Stimulated activated CD4-positive, alpha-beta T cell treated with anti-CD3 and anti-CD28 coated beads, Interleukin-12 subunit alpha, Interleukin-12 subunit beta, amount 100 ng/mL, for 4 hours (primary cell): ENCODE measurements at places on chromosomes 7 and 10.

DNA sequence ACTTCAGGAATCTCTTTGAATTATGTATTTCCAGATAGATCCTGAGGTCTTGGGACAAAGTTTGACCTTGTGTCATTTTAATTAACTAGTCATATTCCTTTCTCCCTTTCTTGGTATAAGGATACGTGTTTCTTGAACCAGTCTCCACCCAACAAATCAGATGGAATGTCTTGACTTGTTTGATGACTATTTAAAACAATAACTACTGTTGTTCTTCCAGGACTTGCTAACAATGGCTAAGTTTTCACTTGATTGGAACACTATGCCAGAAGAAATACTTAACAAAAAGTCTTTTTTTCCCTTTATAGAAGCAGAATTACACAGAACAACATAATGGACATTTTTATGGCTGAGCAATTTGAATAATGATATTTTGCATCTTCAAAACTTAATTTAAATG lies 43.0 kb upstream of the WIPF3 start:
- no peak for DNase-seq

- DNase-seq = no peak
Measured at GRCh38 chr10:119335671-119336353, 128.4 kb downstream of the GRK5 start.

DNA sequence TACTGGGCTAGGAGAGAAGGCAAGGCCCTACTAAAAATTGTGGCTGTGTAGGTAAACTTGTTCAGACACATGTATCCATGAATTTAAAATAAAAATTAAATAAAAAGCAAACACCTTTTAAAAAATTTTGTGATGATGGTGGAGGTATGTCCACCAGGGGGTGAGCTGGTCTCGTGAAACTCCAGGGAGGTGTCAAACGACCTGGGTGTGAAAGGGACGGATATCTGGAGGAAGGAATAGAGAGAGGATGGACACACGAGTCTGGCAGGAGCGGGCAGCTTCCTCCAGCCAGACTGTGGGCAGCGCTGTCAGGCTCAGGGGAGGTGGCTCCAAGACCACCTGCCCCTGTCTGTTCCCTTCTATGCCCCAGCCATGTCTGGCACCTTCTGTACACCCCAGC lies 34.8 kb upstream of the DMBT1 start:
- no peak for DNase-seq

GRCh38 chr7:94418851-94419250 lies 24.2 kb downstream of the COL1A2 start:
- no peak for DNase-seq

- DNase-seq = no peak
Measured at GRCh38 chr7:106392590-106392989, 107.8 kb upstream of the NAMPT start.

DNA sequence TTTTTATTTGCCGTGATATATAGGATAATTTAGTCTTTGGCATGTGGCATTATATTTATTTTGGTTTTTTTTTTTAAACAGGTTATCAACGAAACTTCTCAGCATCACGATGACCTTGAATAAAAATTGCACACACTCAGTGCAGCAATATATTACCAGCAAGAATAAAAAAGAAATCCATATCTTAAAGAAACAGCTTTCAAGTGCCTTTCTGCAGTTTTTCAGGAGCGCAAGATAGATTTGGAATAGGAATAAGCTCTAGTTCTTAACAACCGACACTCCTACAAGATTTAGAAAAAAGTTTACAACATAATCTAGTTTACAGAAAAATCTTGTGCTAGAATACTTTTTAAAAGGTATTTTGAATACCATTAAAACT lies 9.1 kb downstream of the VIM start:
- DNase-seq = no peak

DNA sequence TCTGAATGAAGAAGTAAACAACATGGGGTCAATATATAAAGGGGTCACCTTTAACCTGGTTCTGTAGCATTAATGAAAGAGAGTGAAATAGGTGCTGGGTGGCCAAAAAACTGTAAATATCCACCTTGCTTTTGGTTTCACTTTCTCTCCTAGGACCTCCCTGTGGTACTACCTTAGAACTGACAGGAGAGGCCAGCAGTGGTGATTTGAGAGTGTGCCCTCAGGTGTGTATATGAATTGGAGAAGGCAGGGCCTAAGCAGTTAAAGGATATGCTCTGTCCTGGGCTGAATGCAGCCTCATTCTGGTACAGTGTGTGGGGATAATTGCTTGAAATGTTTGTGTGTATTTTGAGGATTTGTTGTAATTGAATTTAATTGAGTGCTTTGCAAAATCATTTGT lies 62.0 kb downstream of the BBS9 start:
- DNase-seq = no peak

DNA sequence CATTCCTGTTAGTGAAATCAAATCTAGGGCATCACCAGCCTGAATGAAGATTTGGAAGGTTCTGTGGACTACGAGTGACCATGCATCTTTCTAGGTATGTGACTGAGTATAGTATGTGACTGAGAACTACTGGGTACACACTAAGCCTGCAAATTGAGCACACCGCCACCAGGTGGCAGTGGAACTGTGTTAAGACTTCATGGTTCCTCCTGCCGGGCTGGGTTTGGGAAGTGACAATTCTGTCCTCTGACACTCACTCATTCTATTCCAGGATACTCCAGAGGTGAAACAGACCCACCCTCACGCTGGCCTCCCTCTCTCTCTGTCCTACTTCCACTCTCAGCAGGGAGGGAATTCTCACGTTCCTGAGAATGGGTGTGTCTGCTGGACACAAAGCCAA lies 84.0 kb upstream of the TMEM248 start:
- peak; percentile 25 for DNase-seq

GRCh38 chr10:97714401-97715258 lies 1.1 kb downstream of the MARVELD1 start:
- DNase-seq = no peak

- no peak for DNase-seq
Measured at GRCh38 chr7:29285444-29285793, 90.8 kb downstream of the CHN2 start.

DNA sequence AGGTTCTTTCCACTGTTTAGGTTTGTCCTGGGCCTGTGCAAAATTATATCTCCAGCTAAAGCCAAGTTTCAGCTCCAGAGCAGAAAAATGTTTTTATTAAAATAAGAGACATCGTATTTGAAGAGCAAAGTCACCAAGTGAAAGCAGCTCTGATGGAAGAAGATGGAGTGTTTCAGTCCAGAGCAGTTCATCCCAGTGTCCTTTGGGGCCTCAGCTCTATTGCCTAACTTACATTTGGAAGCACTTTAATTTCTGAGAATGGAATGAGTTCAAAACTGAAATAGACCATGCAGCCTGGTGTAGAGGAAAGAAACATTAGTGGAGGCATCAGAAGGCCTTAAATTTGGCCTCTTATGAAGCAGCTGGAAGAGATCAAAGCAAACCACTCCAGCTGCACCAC lies 545.2 kb downstream of the SORCS1 start:
- no peak for DNase-seq

GRCh38 chr10:10092581-10092980 lies 925.1 kb upstream of the CELF2 start:
- DNase-seq = no peak

DNA sequence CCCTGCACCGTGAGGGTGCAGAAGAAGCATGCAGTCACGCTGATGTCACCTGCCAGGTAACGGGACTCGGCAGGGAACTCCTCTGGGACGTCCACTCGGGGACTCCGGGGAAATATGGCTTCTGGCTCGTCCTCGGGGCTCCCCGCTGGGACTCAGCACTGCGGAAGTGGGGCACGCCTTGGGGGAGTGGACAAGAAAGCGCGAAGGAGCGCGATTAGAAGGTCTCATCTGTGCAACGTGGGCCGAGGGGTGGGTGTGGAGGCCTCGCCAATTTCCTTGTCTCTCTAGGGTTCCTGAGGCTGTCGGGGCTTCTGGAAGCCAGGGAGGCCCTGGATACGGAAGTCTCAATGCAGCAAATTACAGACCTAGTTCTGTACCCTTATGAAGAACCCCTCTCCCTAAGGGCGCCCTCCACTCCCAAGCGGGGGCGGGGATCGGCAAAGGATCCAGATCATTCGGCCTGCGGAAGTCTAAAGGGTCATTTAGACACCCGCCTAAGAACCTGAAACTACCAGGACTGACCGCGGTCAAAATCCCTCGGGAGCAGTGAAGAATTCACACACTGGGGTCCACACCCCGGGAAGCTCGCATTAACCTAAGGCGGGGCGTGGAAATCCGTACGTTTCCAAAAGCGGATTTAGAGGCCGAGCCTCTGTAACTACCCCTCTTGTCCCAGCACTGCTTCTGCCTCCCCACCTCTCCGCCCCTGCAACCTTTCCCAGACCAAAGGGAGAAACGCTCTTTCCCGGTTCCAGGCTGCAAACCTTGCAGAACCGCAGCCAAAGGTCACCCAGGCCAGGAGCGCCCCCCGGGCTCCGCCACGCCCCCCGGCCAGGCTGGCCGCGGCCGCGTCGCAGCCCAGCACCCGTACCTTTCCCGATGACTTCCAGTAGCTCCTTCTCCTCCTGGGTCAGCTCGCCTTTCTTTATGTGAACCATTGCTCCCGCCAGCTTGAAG lies 640 bp downstream of the ANKMY2 start:
- DNase-seq = peak; percentile 34

DNA sequence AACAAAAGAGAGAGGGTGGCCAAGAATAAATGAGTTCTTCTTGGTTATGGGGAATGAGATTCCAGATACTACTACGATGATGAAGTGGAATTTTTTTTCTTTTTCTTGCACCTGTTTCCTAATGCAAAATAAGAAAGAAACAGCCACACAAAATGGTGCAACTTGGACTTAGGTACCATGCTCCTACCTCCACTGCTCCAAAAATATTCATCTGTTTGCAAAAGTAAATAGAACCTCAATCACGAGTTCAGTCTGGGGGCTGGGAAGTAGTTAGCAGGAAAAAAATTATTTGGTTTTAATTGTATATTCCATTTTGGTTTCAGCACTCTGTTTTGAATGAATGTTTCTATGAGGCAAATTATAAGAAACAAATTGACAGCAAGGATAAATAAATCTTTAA lies 73.5 kb downstream of the SLC25A13 start:
- no peak for DNase-seq

- DNase-seq = no peak
Measured at GRCh38 chr7:149886018-149886415, 12.2 kb downstream of the ATP6V0E2 start.

- no peak for DNase-seq
Measured at GRCh38 chr7:124718032-124718766, 47.4 kb downstream of the GPR37 start.

- DNase-seq = no peak
Measured at GRCh38 chr7:120441850-120442249, 168.9 kb downstream of the KCND2 start.

DNA sequence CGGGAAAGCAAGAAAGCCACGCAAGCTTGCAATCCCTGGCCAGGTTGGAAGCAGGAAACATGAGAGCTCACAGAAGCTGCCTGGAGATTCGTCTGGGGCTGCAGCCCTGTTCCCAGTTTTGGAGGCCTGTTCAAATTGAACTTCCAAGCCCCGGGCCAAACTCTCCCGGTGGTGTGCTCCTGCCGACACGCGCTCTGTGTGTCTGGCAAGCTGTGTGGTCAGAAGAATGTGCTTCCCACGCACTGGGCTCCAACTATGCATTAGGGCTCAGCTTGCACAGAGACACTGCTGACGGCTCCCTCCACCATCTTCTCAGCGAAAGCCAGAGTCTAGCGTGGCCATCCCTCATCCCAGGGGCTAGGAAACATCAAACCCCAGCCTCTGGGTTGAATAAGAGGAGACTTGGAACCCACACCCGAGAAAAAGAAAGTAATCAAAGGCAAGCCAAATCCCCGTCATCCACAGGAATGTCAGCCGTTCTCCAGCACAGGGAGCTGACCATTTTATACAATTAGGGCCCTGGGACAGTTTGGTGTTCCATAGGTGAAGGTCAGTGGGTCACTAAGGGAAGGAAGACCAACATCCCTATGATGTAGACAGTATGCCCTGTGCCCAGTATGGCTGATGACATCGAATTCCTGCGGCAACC lies 107.2 kb downstream of the FGFR2 start:
- DNase-seq = no peak

DNA sequence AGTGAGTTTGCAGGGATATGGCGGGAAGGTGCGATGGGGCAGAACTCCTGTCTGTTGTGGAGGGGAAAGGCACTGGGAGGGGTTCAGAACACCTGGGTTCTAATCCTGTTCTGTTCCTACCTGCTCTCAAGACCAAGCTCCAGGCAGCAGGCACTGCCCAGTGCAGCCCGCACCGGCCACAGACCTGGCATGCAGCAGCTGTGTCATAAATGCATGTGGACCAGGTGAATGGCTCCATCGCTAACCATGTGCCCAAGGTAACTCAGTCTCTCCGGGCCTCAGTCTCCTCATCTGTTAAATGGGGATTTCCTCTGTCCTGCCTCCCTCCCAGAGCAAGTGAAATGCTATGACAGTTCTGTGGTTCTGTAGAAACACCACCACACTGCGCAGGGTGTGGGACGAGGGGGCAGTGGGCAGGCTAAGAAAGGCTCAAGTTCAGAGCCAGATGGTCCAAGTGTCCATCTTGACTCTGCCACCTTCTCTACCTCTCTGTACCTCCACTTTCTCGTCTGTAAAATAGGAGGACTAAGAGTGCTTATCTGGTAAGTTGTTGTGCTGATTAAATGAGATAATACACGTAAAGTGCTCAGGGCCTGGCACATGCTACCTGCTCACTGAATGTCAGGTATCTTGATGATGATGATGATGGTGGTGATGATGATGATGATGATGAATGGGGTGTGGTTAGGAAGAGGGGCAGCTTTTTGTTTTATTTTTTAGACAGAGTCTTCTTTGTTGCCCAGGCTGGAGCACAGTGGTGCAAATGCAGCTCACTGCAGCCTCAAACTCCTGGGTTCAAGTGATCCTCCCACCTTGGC lies 22.9 kb downstream of the ATP6V1F start:
- no peak for DNase-seq

GRCh38 chr7:135728136-135728669 lies at the start of gene SLC13A4:
TSS of gene SLC13A4 (minus strand) at chr7:135728186. CDS start at chr7:135727496, 690 bp downstream.
- DNase-seq = no peak

DNA sequence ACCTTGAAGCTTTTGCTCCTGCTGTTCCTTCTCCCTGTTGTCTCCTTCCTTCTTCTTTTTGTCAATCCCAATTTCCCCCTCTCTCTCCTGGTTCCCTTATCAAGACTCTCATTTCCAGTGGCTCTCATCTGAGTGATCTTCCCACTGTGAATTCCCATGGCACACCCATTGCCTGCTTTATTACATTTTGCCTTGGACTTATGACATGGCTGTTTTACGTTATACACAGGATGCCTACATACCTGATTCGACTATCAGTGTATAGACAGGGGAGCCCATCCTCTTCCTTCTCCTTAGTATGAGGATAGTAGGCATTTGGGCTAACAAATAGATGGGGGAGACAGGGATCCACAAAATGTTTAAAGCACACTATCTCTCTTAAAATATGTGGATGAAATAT lies 39.9 kb upstream of the EFCAB10 start:
- no peak for DNase-seq

DNA sequence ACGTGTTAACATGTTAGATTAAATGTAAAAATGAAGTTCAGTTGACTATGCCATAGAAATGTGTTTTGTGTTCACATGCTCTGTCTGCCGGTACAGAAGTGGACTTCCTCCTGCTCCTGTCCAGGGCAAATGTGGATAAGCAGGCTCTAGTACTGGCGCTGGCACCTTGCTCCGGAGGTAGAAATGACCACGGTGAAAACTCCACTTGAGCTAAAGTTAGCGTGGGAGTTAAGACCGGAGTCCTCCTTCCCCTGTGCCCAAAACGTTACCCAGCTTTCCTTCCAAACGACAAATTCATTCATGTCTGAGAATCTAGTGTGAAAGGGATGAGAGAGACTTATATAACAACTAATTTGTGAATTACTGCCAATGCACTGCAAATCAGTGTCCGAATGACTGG lies 35.0 kb upstream of the ATP6V0A4 start:
- no peak for DNase-seq

- DNase-seq = peak; percentile 28
Measured at GRCh38 chr10:31927884-31928548, 615 bp downstream of the ARHGAP12 start.

GRCh38 chr10:60732198-60732806 lies 46.0 kb upstream of the CDK1 start:
- no peak for DNase-seq
